Upper lobe of left lung (tissue), 6 donors: ENCODE measurements at places on chromosomes 6 and 20.

DNA sequence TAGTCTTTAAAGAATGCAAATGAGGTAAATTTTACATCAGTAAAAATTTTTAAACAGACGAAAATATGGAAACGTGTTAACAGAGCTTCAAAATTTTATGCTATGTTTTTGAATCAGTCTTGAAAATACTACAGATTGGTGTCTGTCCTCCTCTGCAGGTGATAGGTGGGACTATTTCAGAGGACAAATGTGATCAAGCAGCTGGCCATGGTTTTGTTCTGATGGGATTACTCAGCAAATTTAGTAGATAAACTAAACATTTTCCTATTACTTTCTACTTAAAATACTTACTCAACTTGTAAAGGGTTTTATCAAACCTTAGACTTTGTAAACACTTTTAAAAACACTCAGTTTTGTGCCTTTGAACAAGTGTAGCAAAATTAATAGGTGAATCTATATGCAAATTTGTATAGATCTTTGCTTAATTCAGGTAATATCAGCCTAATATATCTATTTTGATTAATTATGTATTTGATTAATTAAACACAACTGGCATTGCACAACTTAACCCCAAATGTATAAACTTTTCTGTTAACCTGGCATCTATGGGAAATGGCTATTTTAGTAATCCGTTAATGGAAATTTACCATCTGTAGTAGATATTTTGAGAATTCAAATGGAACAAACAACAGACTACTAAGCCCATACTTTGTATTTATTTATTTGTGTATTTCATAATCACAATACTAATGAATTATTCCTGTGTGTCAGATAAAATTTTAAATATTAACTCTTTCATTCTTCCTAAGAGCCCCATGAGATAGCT is 22.5 kb downstream of the ADGRB3 start:
- no peak for DNase-seq

DNA sequence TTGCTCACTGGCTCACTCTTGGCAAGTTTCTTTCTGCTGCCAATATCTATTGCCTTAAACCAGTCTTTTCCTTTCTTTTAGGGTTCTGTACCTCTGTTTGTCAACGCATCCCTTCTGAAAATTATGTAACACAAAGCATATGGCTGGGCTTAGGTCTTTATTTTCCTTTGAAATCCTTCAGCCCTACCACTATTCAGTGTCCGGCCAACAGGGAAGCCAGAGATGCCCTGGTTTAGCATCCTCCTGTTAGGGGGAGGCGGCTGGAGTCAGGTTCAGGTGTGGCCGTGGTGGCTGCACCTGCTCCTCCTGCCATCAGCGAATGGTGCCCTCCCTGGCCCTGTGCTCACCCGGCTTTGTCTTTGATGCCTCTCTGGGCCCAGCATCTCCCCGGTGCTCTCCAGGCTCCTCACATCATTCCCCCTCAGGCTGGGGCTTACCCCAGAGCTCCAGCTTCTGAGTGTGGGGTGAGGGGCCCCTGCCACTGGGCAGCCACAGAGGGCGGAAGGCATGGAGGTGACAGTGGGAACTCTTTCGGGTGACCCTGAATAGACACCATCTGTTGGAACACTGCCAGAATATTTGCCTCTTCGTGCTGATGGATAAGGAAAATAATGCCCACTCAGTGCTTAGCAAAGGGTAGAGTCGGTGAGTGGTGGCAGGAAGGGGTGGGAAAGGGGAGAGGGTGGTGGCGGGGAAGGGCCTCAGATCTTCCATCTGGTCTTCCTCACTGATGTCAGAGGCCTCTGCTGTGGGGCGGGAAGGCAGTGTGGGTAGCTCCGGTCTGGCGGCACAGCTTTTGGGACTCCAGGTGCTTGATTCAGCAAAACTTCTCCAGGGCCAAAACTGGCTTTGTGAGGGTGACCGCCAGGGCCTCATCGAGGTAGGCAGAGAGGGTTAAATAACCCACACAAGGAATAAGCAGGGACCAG is 97.2 kb downstream of the DACT2 start:
- DNase-seq = no peak

DNA sequence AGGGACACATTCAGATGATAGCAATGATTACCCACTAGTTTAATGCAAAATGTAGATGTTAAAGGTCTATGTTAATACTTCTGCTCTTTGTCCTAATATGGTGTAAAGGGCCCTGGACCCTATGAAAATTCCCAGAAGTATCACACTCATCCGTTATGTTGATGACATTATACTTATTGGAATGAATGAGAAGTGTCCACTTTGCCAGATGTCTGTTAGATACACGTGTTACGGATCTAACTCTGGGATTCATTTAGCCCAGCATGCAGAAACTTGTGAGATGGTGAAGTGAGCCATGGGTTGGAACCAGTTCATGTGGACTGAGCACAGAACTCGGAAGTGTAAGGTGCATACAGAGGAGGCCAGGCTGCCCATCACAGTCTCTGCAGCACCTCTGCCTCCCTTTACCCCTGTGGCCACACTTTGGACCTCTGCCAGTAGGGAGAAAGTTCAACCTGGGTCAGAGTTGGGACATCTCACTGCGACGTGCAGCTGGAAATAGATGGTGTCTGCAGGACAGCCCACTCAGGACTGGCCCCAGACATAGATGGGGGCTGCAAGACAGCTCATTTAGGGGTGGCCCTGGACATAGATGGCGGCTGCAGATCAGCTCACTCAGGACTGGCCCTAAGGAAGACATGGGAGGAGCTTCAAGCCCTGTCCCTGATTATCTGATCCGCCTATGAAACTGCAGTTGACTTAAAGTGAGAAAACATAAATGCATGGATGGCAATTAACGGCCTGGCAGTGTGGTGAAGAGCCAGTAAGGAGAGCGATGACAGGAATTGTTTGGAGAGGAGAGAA is 71.2 kb upstream of the THBS2 start:
- DNase-seq = no peak

GRCh38 chr6:140433072-140433471 is 1058.6 kb upstream of the CITED2 start:
- DNase-seq = no peak

DNA sequence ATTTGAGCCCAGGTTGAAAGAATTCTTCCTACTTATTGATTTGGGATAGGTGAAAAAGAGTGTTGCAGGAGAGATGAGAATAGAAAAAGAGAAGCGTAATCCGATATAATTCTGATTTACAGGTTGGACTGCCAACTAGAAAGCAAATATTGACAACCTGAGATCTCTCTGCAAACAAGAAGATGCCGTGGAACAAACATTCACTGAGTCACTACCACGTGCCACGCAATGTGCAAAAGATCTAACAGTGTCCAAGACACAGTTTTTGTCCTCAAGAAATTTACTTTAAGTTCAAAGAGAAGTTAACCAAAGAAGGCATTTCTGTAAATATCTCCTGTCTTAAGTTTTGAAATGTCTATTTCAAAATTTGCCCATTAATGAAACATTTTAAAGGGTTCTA is 578.0 kb upstream of the ARID1B start:
- no peak for DNase-seq

DNA sequence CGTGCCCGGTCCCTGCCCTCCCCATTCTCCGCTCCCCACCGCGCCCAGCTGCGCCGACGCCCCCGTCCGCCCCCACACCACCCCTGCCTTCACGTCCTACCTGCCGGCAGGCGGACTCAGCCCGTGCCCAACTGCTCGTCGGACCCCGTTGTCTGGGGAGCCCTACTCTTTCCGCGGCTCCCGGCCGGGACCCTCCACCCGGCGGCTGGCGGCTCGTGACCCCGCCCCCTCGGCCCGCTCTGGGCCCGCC is at the start of gene SERAC1:
Gene SERAC1 (minus strand): TSS at position 223 of the 250 bp plus-strand sequence. CDS start 9,899 bp downstream, outside the sequence.
- DNase-seq = no peak

DNA sequence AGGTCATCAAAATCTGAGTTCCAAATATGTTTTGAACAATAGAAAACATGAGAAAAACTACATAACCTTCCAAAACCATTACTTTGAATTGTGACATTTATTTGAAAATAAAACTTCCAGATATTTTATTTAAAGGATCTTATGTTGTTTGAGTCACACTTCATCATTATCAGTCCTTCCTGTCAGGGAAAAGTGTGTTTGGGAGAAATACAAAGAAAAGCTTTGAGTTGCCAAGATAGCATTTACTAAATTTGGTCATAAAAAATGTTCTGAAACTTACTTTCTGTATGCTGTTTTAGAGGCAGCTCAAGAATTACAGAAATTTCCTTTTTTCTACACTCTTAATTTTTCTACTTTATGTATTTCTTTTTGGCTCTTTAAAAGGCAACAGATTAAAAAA is 208.2 kb upstream of the RIN2 start:
- DNase-seq = no peak

GRCh38 chr6:133376743-133377142 is 135.6 kb downstream of the EYA4 start:
- DNase-seq = no peak

DNA sequence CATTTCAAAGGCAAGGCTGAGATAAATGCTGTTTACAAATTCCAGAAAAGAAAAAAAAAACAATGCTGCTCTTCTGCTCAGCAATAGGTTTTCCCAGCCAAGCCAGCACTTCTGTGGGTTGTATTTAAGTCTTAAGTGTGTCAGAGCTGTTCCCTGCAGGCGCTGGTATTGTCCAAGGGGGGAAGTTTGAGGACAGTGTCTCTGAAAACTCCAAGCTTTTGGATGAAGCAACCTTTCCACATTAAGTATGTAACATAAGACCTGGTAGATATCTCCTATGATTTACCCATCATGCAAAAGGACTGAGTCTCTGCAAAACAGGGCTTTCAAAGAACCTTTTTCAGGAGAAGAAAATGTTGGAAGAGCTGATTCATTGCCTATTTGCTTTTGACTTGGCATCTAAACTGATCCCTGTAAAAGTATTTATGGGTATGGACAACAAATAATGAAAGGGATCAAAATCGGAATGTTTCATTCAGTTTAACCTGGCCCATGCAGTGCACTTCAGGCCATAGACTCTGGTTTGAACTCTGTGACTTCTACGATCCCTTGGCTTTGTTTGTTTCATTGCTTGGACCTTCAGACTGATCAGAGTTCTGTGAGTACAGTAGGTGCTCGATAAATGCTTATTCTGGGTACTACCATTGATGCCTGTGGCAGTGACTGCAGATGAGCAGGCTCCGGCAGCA is 16.1 kb upstream of the PLG start:
- DNase-seq = no peak

DNA sequence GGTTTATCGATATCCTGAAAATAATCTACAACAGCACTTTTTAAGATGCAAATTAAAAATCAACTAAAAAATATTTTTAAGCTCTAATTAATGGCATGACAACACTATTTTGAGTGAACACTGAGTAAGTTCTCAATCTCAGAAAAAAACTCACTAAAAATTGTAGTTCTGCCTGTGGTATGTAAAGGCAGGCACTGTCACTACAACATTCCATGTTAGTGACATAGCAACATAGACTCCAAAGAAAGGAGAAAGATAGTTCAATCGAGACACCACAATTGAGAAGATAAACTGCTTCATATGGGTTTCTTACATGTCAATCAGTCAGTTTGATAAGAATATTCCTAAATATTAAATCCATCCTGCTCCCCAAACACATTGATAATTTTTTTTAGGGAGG is 38.0 kb downstream of the COL12A1 start:
- DNase-seq = no peak

DNA sequence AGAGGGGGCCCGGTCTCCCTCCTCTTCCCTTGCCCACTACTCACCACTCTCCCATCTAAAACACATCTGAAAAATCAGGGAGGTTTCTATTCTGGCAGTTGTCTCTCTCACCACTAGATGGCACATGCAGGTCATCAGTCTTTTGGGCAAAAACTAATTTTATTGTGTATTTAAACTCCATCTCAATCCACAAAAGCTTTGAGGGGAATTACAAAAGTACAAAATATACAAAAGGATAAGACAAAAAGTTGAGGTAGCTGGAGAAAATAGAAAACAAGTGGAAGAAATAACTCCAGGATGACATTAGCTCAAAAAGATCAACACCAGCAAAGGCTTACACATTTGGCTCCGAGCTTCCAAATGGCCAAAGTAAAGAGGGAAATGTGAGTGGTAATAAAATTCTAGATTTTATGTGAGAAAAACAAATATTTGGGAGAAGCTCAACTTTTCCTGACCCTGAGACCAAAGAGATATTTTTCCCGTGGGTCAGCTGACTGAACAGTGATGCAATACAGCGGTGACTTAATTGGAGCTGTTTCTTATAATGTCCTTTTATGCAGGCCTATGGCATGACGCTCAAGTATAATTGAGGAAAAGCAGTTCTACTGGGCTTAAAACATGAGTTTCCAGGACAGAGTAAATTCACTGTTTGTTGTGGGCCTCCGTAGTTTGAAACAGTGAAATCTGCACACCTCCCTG is 79.8 kb upstream of the CHD6 start:
- DNase-seq = no peak

GRCh38 chr20:48740712-48741111 is 87.1 kb downstream of the PREX1 start:
- DNase-seq = no peak

GRCh38 chr6:53894091-53894490 is 99.3 kb downstream of the LRRC1 start:
- no peak for DNase-seq

GRCh38 chr6:1091900-1092299 is 220.0 kb upstream of the FOXQ1 start:
- DNase-seq = no peak

- no peak for DNase-seq
Measured at GRCh38 chr20:12847872-12848271, 160.9 kb upstream of the SPTLC3 start.

DNA sequence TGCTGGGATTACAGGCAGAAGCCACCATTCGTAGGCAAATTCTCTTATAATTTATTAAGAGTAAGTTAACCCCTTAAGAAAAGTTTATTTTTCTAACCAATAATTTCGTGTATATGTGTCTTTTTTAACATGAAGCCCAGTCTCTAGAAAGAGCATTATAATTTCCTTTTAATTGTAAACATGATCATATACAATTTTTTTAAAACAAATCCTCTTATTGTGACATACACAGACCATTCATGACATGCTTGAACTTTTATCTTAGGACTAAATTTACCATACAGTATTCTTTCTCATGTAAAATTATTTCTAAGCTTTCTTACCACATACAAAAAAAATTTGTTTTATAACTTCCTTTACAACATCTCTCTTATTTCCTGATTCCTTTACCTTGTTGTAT is 6.7 kb downstream of the ACOT13 start:
- no peak for DNase-seq

GRCh38 chr20:36384022-36384619 is 78.0 kb downstream of the DLGAP4 start:
- DNase-seq = no peak

DNA sequence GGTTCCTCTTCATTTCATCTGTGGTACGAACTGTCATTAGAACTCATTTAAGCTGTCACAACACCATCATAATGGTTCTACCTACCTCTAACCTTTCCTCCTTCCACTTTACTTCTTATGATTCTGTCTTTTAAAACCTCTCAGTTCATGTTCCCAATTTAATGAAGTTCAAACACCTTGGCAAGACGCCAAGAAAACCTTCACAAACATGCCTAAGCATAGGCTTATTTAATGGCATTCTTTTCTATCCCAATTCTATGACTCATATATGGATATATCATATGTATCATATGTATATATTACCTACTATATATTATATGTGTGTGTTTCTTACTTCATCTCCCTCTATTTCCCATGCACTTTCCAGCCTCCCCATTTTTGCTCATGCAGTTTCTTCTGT is 283.4 kb upstream of the TBX18 start:
- no peak for DNase-seq
